ENCODE measurements at places on chromosomes 4 and X.

DNA sequence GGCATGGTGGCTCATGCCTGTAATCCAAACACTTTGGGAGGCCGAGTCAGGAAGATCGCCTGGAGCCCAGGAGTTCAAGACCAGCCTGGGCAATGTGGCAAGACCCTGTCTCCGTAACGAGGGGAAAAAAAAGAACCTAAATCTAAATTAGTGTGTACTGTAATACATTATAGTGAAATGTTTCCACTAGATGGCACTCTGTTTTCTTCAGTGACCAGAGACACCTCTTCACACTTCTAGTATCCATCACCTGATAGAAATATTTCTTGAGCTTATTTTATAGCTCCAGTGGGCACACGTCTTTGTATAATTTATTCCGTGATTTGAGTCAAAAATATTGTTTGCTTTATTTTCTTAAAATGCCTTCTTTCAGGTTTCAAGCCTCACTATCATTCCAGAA, 600.9 kb upstream of the DIPK2B start:
- DNase-seq = no peak

- DNase-seq = no peak
Measured at GRCh38 chrX:30521440-30522182, 56.0 kb downstream of the TASL start.

DNA sequence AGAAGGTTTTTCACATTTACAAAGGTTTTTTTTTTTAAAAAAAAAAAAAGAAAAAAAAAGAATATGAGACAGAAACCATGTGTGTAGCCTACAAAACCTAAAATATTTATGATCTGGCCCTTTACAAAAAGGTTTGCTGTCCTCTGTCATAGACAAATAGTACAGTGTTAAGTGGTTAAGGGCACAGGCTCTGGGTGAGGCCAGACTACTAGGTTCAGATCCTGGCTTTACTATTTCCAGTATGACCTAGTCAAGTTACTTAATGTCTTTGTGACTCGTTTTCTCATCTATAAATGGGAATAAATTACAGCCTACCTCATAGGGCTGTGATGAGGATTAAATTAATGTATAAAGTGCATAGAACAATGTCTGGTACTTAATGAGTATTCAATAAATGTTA, 56.5 kb downstream of the GAB1 start:
- no peak for DNase-seq

GRCh38 chr4:109649872-109650271, 53.4 kb downstream of the CASP6 start:
- no peak for DNase-seq

- DNase-seq = no peak
Measured at GRCh38 chr4:2101346-2102044, 42.4 kb downstream of the NAT8L start.

DNA sequence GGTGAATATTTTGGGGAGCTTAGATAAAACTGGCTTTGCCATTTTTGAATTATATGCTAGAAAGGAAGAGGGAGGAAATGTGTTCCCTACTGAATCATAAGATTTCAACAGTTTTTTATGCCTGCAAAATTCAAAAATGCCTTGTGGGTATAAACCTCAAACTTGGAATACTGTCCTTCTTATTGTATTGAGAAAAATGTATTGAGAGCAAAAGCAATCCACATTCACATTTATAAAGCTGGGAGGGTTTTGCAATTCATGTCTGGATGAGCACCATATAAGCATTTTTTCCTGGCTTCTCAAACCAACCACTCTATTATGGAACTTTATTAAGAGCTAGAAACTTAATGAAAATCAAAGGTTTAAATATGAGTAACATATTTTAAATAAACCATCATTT, 289.8 kb downstream of the PCDH7 start:
- DNase-seq = no peak

GRCh38 chrX:139246295-139246694, 284.2 kb upstream of the F9 start:
- no peak for DNase-seq

- no peak for DNase-seq
Measured at GRCh38 chrX:7088968-7089615, 58.4 kb upstream of the STS start.
